NCI-H446 treated with DMSO at 0.1 percent for 48 hours (cell line): ENCODE measurements at places on chromosomes 7 and 10.

DNA sequence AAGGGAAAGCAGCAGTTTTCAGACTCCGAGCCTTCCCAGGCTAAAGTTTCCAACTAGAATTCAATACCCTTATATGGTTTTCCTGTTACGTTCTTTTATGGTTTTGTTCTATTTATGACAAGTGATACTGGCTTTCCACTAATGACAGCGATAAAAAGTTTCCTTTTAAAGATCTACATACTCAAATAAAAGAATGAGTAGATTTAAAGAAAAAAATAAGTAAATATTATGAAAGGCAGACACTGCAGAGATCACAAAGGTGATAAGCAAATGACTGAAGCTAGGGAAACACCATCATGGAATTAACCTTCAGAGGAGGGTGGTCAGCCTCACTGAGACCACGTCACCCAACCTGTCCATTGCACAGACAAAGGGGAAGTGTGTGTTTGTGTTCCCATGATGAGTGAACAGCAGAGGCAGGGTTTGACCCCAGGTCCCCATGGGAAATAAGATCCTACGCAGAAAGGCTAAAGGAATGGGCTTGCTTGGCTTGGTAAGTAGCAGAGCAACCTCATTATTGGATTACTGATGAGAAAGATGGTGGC, 4.0 kb downstream of the VSIR start:
- DNase-seq: no peak

GRCh38 chr7:90625562-90625961, 29.4 kb downstream of the CDK14 start:
- DNase-seq: peak; percentile 44

DNA sequence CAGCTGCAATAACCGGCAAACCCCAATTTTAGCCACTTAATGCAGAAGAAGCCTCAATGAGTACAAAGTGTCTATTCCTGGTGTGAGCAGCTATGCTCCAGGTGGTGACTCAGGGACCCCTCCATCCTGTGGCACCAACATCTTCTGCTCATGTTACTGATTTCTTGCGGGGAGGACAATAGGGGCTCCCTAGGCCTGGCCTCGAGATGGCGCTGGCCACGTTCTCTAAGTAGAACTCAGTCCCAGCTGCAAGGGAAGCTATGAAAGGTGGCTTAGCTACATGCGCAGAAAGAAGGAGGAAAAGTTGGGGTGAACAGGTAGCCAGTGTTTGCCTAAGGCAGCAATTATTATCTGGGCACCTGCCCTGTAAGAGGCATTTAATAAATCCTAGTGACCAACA, 6.6 kb downstream of the GJD4 start:
- no peak for DNase-seq

GRCh38 chr10:91632671-91633550, at the start of gene PPP1R3C:
TSS of gene PPP1R3C (minus strand) at chr10:91633071. CDS start at chr10:91632969, 102 bp downstream.
- peak; percentile 87 for DNase-seq

GRCh38 chr10:77082601-77083252, 554.9 kb downstream of the KCNMA1 start:
- no peak for DNase-seq

DNA sequence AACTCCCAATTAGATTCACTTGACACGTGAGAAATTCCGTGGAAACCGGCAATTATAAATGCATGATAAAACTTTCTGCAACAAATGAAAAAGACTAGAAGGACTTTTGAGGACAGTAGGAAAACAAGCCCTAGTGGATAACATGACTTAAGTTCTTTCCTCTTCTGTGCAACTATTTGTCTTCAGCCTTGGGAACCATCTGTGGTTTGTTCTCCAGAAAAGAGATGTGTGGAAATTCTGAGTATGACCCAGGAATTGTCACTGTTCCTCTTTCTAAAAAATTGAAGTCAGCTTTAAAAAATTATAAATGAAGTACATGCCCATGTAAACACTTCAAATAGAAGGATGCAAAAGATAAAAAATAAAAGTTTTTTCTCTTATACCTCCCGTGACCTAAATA, 128.6 kb upstream of the SVIL start:
- no peak for DNase-seq
